AG20443 (cell line): ENCODE measurements at places on chromosomes 13 and 19.
A peak's percentile ranks its signal among the peaks of the same experiment; 100 is the strongest.

DNA sequence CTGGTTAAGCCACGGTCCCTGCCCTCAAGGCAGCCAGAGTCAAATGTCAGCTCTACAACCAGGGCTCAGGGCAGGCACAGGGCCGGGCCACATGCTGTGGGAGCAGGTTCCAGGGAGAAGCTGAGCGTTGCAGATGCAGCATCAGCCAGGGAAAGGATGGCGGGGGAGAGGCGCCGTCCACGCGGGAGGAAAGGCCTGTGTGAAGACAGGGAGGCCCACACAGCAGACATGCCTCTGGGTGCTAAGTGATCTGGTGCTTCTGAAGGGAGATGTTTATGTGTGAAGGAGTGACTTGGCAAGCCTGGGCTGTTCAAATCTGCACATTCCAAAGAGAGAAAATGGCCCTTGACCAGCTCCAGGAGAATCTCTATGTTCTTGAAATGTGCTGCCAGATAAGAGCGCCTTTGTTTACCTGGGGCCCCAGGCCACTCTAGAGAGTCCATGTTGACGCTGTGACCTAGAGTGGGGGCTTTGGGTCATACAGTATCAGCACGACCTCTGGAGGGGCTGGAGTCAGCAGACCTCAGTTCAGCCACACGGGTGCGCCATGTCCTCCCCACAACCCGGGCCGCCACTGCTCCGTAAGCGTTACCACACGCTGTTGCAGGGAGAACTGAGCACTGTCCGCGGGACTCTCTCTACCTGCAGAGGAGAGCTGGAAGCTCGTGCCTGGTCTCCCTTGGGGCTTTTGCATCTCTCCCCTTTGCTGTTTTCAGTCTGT is 15.9 kb upstream of the ATF5 start:
- no peak for DNase-seq

DNA sequence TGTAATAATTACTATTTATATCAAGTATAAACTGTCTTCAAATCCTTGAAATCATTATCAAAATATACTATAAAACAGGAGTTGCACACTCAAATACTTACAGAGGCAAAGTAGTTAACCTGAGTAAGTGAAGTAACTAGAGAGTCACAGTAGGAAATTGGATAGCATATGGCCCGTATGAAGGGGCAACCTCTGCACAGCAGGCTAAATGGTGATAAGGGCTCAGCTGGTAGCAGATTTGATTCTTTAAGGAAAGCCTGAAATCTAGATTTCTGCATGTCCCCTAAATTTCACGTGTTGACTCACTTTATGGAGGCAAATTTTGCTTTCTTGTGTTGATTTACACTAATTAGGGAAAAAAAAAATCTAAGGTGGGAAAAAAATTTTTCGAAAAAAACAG is 46.4 kb downstream of the STOML3 start:
- DNase-seq = no peak

DNA sequence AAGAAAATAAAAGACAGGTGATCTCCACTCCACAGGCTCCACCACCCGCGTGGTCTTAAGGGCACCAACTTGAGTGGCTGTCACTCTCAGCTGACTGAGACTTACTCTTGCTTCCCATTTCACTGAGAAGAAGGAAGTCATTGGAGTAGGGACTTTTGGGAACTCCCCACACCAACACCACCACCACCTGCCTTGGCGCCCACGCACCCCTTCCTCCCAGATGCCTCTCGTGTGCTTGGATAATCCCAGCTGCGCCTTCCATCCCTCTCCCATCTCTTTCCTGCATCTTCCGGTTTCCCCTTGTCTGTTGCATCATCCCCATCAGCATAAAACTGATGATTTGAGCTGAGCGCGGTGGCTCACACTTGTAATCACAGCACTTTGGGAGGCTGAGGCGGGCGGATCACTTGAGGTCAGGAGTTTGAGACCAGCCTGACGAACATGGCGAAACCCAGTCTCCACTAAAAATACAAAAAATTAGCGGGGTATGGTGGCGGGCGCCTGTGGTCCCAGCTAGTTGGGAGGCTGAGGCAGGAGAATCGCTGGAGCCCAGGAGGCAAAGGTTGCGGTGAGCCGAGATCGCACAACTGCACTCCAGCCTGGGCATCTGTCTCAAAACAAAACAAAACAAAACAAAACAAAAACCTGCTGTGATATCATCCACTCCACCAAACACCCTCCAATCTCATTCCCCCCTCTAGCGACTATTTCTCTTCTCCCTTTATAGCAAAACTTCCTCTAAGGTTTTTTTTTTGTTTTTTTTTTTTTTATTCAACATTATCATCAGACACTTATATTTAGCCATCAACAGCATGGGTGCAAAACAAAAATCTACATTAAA is 25.5 kb downstream of the AP2S1 start:
- no peak for DNase-seq

GRCh38 chr19:36032251-36033104 is at the start of gene CLIP3:
Gene CLIP3, minus strand, starts transcription at chr19:36032873. Its CDS starts 516 bp downstream, at chr19:36032357.
- DNase-seq = peak; percentile 100

DNA sequence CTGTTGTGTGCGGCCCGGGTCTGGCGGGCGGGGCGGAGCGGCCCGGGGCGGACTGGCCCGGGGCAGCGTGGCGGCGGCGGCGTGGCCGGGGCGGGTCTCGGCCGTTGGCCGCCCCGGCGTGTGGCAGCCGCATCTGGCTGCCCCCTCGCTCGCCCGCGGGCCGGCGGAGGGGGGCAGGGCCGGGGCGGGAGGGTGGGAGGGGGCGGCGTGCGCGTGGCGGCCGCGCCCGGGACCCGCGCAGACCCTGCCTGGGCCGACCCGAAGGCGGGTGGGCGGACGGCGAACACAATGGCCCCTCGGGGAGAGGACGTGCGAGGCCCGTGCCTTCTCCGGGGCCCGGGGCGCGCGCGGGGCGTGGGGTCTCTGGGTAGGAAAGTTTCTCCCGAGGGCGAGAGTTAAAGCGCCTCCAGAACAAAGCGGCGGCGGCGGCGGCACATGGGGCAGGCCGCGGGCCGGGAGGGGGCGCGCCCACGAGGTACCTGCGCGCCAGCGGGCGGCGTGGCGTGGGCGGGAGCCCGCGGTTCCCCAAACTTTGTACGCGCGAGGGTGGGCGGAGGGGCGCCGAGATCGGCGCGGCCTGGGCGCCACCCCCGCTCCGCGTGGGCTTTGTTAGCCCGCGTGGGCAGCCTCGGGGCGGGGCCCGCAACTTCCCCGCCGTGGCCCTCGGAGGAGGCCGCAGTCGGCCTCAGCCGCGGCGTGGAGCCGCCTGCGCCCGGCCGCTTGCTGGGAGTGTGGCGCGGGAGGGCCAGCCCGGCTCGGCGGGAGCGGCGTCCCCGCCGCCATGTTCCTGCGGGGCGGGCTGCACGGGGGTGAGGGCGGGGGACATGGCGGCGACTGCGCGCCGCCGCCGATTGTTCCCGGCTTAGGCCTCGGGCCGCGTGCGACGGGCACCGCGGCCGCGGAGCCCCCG is 764 bp downstream of the MIR17HG start:
- DNase-seq = peak; percentile 88

DNA sequence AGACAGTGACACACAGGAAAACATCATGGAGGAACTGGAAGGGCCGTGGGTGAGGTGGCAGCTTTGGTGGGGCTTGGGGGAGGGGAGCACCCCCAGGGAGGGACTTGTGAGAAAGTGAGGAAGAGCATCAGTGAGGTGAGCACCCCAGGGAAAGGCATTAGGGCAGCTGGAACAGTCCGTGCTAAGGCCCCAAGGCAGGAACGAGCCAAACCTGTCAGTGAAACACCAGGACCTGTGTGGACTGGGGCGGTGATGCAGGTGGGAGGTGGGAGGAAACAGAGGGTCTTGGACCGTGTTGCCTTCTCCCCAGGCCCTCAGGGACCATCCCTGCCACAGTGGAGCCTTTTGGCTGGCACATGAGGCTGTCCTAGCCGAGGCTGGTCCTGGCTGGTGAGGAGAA is 17.3 kb upstream of the SLC7A10 start:
- no peak for DNase-seq

DNA sequence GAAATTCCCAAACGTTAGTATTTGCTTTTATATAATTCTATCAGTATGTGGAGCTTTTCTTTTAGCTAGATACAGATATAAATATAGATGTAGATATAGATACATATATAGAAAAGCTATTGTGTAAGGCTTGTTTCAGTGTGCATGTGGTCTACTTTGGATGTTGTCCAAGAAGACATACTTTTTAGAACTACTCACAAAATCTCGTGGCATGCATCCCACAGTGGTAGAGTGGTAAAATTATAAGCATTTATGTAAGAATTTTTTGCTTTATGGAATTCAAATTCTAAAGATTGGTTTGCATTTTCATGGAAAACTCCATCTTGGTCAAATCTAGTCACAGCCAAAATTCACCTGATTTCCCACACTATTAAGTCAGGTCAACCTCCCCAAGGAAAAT is 880.4 kb downstream of the EFNB2 start:
- no peak for DNase-seq

DNA sequence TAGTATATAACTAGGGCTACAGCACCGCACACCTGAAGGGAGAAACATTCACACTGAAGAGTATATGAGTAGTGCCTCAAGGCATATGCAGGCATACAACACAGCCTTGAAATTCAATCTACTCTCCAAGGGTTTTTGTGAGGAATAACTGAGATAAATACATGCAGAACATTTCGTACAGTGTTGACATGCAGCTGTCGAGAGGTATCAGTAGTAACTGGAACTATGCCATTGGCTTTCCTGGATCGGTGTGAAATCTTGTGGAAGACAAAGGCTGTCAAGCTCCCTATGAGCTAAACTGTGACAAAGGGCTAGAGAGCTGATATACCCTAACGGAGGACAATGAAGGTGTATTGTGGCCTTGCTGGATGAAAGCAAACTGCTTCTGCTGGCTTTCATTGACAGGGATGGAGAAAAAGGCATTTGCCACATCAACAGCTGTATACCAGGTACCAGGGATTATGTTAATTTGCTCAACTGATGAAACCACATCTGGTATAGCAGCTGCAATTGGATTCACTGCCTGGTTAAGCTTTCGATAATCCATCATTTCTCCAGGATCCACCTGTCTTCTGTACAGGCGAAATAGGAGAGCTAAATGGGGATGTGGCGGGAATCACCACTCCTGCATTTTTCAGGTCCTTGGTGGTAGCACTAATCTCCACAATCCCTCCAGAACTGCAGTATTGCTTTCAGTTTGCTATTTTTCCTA is 16.3 kb downstream of the MTRF1 start:
- DNase-seq = no peak

DNA sequence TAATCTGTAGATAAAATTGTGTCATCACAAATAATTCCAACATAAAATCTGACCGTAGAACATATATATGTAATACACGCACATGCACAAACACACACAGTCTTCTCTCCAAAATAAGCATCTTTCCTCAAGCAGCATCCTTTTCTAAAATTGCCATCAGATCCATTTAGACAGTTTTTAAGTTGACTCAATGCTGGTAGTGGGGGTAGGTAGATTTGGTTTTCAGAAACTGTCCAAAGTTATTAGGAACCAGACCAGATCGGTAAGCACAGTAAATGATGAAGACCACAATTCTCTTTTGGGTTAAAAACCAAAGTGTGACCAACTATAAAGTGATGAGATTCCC is 64.6 kb downstream of the SERP2 start:
- no peak for DNase-seq

GRCh38 chr13:68690567-68690966 is 1417.1 kb upstream of the ATXN8OS start:
- no peak for DNase-seq

DNA sequence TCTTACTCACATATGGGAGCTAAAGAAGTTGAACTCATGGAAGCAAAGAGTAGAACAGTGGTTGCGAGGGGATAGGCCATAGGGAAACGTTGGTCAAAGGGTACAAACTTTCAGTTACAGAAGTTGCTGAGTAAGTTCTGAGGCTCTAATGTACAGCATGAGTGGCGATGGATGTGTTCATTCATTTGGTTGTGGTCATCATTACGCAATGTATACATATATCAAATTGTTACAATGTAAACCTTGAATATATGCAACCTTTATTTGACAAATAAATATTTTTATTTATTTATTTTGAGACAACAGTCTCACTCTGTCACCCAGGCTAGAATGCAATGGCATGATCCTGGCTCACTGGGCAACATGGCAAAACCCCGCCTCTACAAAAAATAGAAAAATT is 38.7 kb downstream of the ZIC5 start:
- no peak for DNase-seq

DNA sequence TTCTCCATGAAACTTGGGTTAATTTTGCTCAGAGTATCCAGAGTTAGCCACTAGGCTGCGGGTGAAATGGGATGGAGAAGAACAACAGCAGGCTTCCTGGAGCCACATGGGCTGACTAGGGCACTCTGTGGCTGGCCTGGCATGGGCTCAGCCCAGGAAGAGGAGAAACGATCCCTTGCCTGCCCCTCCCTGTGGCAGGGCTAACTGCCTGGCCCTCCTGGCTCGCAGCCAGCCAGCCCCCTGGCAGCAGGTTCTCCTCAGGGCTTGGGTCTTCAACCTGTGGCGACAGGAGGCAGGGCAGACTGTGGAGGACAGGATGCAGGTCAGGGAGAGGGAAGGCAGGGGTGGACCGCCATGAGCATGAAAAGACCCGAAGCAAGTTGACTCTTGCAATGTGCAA is 78.7 kb upstream of the GPR183 start:
- DNase-seq = no peak

DNA sequence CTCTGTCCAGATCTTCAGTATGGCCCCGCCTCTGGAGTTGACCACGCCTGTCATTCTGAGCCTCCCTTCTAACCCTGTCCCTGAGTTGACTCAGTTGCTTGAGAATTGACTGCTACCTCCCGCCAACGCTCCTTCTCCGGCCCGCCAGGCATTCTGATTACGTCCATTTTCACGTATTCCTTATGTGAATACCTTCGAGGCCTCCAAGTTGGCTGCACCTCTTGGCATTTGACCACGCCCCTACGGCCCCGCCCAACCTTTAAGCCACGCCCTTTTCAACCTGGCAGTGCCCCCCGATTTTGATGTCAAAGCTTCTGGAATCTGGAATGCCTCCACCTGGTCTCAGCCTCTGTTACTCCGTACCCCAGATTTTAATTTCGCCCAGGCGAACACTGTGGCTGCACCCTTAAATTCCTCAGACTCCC is 1.7 kb upstream of the EML2 start:
- DNase-seq = peak; percentile 6
